ENCODE measurements at places on chromosomes 4 and X. TPM values are rescaled to one million over a fixed set of nuclear protein-coding genes. Genes with fewer than 3 reads are reported as not detected.

Gene HPGD
- 0.53 TPM for total RNA-seq

Gene PDLIM5
- 25.7 TPM for total RNA-seq

Gene IL1RAPL1
- total RNA-seq = not detected

Gene TMPRSS11A
- not detected for total RNA-seq

Gene BEX1
- 0.32 TPM for total RNA-seq

Gene PDGFC
- total RNA-seq = 0.05 TPM

Gene GYG2
- total RNA-seq = not detected

Gene TLL1
- not detected for total RNA-seq

Gene DMRTC1
- total RNA-seq = not detected

Gene MAGEA2B
- not detected for total RNA-seq

Gene NBDY
- total RNA-seq = 23.8 TPM

Gene TAB3
- 19.3 TPM for total RNA-seq

Gene FHIP1A
- total RNA-seq = 0.11 TPM

Gene SSX2
- total RNA-seq = not detected

Gene SSX2B
- 0.21 TPM for total RNA-seq

Gene ASMT
- total RNA-seq = not detected

Gene SMIM10L2A
- 0.38 TPM for total RNA-seq

Gene SEL1L3
- 13.7 TPM for total RNA-seq

Gene TBC1D19
- 3.9 TPM for total RNA-seq

Gene TLR10
- total RNA-seq = not detected

Gene CTPS2
- total RNA-seq = 2.6 TPM

Gene MID1
- 0.24 TPM for total RNA-seq

Gene KCND1
- total RNA-seq = 1.1 TPM

Gene NDP
- not detected for total RNA-seq

Gene RGN
- 0.15 TPM for total RNA-seq

Gene PGAM4
- total RNA-seq = 0.37 TPM

Gene CT45A2
- total RNA-seq = not detected

Gene PNPLA4
- 12.4 TPM for total RNA-seq

Gene LONRF3
- total RNA-seq = 5.8 TPM

Gene SNX12
- total RNA-seq = 55.9 TPM

Gene INPP4B
- 99.0 TPM for total RNA-seq

Gene SSX4B
- not detected for total RNA-seq

Gene AMMECR1
- 13.4 TPM for total RNA-seq

Gene CPLX1
- 0.50 TPM for total RNA-seq

Gene MAGEC2
- not detected for total RNA-seq

Gene PDZD11
- 19.1 TPM for total RNA-seq

Gene MMRN1
- 0.18 TPM for total RNA-seq

Gene NAA11
- not detected for total RNA-seq

Gene BMP3
- not detected for total RNA-seq

Gene RPS6KA6
- 0.13 TPM for total RNA-seq

Gene RAB9B
- 0.28 TPM for total RNA-seq

Gene MAGEA4
- not detected for total RNA-seq
